ENCODE measurements at places on chromosomes 6 and 20.

DNA sequence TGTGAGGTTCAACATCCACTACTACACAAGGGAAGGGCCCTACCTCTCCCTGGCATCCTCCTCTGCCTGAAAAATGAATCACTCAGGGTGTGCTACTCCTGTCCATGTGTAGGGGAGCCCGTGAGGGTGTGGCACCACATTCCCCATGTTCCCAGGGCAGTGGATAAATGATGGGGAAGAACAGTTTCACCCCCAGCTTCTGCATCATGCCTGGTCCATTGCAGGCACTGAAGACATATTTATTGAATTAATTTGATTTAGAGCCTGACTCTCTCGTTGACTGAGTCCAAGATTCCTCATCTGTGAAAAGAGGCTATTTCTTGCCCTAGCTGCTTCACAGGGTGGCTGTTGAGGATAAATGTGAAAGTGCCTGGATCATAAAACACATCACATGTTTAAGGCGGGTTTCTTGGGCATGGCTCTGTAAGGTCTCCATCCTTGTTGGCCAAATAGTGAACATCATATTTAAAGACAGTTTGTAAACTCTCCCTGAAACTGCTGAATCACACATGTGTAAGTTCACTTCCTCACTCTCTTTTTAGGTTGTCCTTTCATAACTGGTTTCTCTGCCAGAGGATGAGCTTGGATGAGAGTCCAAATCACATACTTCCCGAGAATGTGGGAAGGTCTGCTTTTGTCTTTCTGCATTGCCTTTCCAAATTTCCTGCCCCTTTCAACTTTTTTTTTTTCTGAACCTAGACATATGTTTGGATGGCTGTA is 79.7 kb upstream of the FYN start:
- DNase-seq, result no peak

DNA sequence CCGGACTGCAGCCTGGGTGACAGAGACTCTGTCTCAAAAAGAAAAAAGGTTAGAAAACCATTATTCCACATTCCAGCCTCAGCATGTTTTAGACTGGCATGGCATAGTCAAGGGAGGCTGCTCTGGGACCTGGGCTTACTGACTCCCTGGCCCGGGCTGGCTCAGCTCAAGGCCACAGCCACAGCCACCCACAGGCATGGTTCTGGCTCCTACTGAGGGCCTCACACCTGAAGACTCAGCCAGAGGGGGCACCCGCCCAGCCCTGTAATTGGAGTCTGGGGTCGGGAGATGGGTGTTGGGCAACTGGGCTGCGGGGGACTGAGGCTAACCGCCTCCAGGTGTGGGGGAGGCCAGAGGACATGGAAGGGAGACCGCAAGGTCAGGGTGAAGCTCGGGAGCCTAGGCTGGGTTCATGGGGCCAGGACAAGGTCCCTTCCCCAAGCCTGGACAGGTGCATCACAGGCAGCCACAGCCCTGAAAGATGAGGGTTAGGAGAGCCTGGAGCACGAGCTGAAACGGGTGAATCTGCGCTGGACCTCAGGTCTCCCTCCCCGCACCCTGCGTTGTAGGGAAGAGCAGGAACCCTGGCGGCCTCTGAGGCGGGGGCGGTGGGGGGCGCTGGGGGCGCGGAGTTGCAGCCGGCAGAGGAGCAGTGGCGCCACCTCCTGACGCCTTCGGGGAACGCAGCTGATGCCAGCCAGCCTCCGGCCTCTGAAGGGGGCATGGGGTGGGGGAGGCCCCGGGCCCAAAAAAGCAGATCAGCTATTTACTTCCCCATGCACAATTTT is 67.7 kb upstream of the SRSF6 start:
- no peak for DNase-seq

- DNase-seq, result no peak
These were observed 431.8 kb upstream of the HSF2 start for GRCh38 chr6:121967631-121968030.

DNA sequence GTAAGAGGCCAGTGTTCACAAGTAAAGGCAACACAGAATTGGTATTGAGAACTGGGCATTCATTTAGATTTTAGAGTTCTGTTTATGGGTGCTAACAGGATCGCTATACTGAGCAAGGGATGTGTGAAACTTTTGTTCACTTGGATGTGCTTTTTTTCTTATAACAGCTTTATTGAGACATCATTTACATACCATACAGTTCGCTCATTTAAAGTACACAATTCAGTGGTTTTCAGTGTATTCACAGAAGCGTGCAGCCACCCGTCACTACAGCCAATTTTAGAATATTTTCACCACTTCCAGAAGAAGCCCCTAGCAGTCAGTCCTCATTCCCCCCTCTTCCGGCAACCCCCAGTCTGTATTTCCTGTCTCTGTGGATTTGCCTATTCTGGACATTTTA is 48.7 kb downstream of the GFRA4 start:
- DNase-seq, result no peak

- no peak for DNase-seq
These were observed 490.8 kb downstream of the CBLN4 start for GRCh38 chr20:55514531-55514930.

DNA sequence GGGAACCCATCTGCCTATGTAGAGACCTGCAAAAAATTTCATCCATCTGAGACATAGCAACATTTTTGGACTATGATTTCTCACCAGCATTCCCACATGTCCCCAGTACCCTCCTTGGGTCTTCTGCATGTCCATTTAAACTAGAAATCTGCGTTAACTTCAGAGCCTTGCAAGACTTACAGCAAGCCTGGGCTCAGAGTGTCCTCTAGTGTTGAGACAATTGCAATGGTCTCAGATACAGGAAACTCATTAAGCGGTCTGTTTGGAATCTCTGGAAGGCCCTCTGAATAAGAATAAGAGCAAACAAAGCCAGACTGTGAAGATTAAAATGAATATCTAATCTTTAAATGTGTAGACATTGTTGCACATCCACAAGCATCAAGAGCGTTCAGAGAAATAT is 20.5 kb upstream of the PI3 start:
- no peak for DNase-seq

DNA sequence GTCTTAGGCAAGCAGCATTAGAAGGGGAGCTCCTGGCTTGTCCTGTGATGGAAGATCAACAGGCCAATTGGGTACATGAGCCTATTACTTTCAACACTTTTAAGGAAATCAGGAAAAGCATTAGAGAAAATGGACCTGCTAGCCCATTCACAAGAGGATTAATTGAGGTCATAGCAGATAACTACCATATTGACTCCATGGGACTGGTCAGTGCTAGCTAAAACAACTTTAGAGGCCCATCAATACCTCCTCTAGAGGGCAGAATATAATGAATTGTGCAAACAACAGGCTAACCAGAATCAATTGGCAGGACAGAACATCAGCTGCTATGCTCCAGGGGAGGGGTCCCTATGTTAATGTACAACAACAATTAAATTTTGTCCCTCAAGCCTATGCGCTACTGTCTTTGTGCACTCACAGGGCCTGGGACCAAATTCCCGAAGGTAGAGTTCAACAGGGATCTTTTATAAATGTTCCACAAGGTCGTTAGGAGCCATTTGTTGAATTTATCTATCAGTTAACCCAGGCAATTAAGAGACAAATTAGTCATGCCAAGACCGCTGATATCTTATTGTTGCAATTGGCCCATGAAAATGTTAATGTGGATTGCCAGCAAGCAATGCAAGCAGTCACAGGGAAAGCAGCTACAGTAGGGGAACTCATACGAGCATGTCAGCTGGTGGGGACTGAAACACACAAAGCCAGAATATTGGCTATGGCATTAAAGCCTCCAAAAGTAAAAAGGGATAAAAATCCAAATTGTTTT is 106.6 kb upstream of the BTN3A2 start:
- no peak for DNase-seq

- no peak for DNase-seq
These were observed 171.1 kb downstream of the ADAT2 start for GRCh38 chr6:143279385-143279784.

DNA sequence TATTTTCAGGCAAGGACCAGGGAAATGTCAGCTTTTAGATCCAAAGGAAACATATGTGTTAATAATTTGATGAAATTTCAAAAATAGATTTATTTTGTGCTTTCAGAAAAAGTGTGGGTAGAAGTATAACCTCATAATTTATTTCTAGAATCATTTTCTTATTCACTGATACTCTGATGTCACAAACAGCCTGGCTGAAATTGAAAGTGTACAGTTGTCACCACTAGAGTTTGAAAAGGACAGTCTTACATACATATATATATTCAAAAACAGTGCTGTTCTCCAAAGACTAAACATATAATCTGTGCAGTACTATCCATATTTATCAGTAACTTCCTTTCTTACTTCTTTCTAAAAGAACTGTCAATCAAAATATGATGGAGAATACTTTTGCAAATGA is 254.4 kb upstream of the KCNQ5 start:
- no peak for DNase-seq

GRCh38 chr6:148530394-148530953 is 187.8 kb downstream of the SASH1 start:
- DNase-seq, result no peak

- DNase-seq, result peak; percentile 60
These were observed 8.9 kb downstream of the BPIFB1 start for GRCh38 chr20:33291830-33292355.

- DNase-seq, result peak; percentile 30
These were observed 23.6 kb downstream of the LRP11 start for GRCh38 chr6:149840345-149841075.

DNA sequence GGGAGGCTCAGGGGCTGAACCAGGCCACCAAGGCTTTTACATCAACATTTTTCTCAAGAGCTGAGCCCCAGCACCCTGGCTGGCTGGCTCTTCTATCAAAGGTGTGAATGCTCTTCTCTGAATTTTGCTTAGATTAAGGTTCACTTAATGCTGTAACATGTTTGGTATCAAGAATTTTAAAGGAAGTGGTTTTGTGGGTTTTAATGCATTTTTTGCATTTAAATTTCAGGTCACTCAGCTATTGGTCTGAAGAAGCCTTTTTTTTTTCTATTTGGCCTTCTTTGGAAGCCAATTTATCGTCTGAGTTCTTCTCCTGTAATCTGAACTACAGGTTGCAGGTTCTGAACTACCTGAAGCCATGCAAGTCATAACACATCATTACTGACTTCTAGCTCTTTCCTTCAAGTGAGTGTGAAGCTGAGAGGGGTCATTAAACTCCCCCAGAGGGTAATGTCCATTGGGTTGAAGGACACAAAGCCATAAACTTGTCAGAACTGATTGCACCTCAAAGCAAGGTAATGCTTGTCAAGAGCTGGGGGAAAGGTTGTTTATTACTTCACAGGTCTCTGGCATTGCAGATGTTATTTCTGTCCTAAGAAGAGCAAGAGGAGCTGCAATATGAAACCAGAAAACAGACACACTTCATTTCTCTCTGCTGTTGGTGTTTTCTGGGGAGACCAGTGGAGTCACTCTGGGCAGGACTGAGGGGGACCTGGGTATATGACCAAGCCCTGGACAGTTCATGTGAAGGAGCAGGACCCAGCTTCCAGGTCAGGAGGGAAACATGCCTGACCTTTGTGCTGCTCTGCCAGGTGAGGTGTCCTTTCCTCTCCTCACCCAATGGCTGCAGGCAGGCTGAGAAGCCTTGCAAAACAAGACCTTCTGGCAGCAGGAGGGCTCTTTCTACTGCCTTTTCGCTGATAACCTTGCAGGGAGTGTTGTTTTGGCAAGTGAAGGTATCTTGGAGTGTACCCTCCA is 26.1 kb upstream of the NEDD9 start:
- no peak for DNase-seq

- peak; percentile 26 for DNase-seq
These were observed at the start of gene EEF1A2 for GRCh38 chr20:63498960-63499337. EEF1A2 (minus strand) TSS chr20:63499083; CDS start chr20:63497763, 1,320 bp downstream.

DNA sequence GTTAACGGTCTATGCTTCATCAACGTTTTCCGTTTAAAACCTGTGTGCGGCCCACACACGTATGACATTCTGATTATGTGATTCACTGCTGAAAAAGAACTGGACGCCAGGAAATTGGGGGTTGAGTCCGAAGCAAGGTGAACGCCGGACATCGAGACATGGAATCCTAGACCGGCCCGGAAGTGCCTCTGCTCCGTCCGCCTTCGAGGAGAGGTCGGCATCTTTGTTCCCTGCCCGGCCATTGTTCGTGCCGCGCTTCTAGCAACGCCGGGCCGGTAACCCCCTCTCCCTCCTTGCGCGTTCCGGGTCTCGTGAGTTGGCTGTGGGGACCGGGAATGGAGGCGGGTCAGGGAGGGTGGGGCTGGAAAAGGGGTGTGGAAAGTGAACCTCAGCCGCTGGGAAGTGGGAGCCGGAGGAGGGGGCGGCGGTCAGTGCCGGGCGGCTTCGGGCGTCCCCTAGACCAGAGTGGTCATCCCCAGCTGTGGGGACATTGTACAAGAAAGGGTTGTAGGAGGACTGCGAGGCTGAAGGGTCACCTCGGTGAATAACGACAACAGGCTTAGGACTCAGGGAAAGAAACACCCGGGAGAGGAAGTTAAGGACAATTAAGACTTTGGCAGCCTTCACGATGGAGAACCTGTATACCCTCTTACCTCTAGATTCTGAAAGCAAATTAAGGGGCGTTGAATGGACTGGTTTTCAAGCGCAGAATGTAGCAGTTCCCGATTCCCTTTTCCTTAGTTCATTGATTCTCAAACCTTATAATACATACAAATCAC is at the start of gene ZSCAN9:
ZSCAN9 (plus strand) TSS at position 220 of the 779 bp plus-strand sequence. CDS start 1,810 bp downstream, outside the sequence.
- DNase-seq, result peak; percentile 45

GRCh38 chr6:42942444-42942843 is 13.2 kb downstream of the CNPY3 start:
- DNase-seq, result no peak

DNA sequence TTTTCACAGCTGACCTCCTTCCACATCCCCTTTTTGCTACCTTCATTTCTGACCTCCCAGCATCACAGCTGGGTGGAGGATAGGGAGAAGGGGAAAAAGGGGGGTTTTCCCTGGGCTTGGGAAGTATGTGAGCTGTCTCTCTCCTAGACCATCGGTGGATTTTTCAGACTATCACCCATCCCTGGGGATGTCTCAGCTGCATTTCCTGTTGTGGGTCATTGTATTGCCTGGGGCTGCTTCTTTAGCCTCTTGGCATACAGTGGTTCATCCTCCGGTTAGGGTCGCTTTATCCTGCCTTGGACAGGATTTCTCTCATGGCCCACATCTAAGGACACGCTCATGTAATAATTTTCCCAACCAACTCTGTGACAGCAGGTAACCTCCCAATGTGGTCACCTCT is 142.5 kb upstream of the ARG1 start:
- no peak for DNase-seq

DNA sequence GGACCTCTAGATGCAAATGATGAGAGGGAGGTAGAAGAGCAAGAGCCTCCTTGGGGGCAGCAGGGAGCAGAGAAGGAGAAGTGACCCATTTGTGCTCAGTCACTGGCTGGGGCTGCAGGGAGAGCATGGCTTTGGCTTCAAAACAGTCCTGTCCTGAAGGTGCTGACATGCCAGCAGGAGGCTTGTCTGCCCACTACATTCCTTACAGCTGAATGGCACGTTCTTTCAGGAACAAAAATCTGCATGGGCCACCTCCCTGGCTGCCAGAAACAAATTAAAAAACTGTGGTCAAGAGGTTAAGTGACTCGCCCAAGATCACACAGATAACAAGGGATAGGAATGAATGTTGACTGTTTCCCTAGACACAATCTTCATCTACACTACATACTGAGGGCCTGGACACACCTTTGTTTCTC is 188.8 kb downstream of the HIVEP2 start:
- DNase-seq, result no peak

- DNase-seq, result no peak
These were observed 43.5 kb downstream of the ZFAND3 start for GRCh38 chr6:37862992-37863391.

- no peak for DNase-seq
These were observed 2.1 kb downstream of the NQO2 start for GRCh38 chr6:3001773-3002293.

Measured in activated T-cell treated with anti-CD3 and anti-CD28 coated beads for 48 hours (primary cell).